ENCODE measurements at places on chromosomes 1 and 21.

DNA sequence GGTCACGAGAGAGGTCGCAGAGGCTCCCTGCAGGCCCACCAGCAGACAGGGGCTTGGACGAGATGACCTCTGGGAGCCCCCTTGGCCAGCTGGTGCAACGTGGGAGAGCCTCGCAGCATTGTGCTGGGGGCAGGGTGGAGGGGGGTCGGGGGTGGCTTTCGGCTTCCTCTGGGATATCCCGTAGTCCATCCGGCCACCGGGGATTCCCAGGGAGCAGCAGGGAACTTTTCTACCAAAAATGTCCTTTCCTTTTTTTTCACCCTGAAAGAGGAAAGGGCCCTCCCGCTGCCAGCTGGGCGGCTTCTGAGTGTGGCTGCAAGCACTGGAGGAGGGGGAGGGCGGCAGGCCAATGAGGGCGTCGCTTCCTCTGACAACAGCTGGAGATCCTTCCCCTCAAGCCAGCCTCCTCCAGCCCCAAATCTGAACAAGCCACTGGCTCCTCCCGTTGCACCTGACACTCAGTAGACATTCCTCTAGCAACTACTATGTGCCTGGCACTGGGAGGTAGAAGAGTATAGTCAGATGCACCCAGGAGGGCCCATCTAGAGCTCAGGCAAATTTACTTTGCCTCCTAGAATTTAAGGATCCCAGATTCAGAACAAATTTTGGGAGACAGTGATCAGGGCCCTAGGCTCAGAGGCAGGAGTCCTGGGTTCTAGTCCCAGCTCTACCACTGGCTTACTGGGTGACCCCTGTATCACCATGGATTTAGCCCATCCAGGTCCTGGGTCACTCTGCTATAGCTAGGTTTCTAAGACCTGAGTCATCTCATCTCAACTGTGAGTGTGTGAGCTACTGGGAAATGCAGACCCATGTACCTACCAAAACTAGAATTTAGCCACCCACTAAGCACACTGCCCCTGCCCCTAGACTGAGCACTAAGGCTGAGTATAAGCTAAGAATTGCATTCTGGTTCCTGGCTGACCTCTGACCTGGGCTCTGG lies 2.7 kb downstream of the MOB3C start:
- DNase-seq = peak; percentile 19

GRCh38 chr1:48678710-48679505 lies 97.8 kb downstream of the BEND5 start:
- DNase-seq = no peak

DNA sequence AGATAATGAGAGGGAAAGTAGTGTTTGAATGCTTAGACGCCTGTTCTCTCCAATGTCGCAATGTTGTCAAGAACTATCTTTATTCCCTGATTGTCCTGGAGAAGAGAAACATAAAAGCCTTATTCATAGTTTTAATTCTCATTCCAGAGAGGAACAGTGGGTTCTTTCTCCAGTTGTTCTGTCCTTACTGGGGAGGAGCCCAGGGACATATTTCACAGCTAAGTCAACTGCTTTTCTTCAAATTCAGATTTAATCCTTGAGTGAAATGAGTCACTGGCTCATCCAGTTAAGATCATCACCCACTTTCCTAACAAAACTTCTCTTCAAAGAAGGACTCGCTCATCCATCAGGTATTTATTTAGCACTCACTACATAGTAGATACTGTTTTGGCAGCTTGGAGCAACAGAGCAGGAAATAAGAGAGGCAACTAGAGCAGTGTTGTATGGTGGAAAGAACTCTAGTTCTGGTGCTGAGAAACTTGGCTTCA lies 365.7 kb upstream of the USP24 start:
- DNase-seq = no peak

GRCh38 chr21:34771512-34772028 lies 102.8 kb downstream of the CLIC6 start:
- no peak for DNase-seq

- DNase-seq = no peak
These were observed 41.1 kb upstream of the CCSAP start for GRCh38 chr1:229383961-229384360.

Measured in T-helper 9 cell (primary cell).